ENCODE measurements at places on chromosomes 6 and 20. TPM values are rescaled to one million over a fixed set of nuclear protein-coding genes. Genes with fewer than 3 reads are reported as not detected.

DNA sequence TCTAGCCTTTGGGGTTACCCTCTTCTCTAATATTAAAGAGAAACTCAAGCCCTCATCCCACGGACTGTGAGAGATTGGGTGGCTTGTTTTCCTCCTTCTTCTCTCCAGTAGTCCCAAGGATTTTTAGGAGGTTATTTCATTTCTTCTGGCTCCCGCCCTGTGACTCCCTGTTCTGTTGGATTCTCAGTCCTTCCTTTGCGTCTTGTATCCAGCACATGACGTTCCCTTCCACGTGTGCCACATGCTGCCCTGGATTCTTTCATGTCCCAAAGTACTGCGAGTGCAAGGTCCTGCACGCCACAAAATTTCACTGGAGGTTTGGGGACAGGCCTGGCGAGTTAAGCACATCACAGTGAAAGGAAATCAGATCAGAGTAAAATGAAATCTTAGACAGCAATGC, 213.4 kb downstream of the PACRG start:
- DNase-seq = no peak
- H3K27ac ChIP-seq = no peak overlapping the region
- H3K4me1 ChIP-seq = peaks cover 17% of the 10 kb centered on the region
- H3K4me3 ChIP-seq = no peak overlapping the region
- H3K27me3 ChIP-seq = no peaks in the 10 kb centered on the region

DNA sequence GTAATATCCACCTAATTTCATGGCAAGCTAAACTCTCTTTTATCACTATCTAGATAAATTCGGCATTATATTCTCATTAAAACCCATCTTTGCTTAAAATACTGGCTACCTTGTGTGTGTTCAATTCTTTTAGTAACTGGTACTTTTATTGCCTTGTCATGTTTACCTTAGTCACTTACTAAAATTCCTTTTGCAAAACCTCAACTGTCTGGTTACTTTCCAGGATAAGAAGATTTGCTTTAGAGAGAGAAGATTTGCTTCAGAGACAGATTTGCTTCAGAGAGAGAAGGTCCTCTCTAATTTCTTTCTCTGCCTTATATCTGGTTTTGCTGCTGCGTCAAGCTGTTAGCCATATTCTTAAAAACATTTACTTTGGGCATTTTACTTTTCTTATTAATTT, 151.5 kb upstream of the MLIP start:
- H3K4me1 ChIP-seq = no peaks in the 10 kb centered on the region
- no peak for DNase-seq

DNA sequence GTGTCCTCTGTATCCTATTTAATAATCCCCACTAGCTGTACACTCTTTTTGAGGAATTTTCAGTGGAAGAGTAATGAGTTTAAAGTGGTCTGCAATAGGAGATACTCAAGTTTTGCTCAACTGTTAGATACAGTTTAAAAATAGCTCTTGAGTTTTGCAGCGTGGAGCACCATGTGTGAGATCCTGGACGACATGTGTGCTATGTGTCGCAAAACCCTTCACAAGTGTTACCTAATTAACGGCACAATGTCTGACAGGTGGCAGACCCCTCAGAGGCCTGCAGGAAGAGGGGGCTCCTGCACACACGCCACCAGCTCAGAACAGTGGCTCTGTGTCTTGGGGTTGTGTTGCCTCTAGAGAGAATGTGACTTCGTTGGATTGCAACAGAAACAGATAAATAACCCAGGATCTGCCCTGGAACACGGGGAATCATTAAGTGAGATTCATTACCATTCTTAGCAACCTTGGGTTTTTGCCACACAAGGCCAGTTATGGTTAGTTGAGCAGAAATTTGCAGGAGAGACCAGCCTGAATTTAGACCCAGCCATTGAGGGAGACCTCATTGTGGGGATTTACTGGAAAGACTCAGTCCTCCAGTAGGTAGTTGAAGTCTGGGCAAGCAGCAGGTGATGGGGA, 73.8 kb downstream of the SASH1 start:
- H3K4me1 ChIP-seq = peaks cover 29% of the 10 kb centered on the region
- H3K4me3 ChIP-seq = no peak overlapping the region
- no peaks in the 10 kb centered on the region for H3K27me3 ChIP-seq
- no peak overlapping the region for H3K27ac ChIP-seq
- no peak for DNase-seq
- peaks cover 10% of the 10 kb centered on the region for H3K36me3 ChIP-seq

GRCh38 chr6:129817332-129817731, 43.8 kb downstream of the TMEM244 start:
- no peaks in the 10 kb centered on the region for H3K36me3 ChIP-seq
- H3K27ac ChIP-seq = no peak overlapping the region
- H3K4me3 ChIP-seq = no peak overlapping the region
- peaks cover 5% of the 10 kb centered on the region for H3K27me3 ChIP-seq

DNA sequence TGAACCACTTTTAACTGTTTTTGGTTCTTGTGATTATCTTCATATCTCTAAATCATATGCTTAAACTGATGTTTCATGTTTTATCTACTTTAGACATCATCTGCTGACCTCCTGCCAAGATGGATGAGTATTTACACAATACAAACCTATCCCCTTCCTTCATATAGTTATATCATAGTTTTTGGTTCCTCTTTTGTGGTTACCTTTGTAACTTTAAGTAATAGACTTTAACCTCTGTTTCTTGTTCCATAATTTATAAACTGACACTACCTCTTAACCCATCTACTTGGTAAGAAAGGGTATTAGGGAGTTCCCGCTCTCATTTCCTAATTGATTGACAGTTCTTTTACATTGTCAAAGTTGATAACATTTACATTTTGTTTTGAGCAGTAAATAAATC, 11.9 kb downstream of the PCMT1 start:
- no peak overlapping the region for H3K27ac ChIP-seq
- no peak for DNase-seq
- no peaks in the 10 kb centered on the region for H3K27me3 ChIP-seq
- H3K36me3 ChIP-seq = peaks cover 13% of the 10 kb centered on the region

DNA sequence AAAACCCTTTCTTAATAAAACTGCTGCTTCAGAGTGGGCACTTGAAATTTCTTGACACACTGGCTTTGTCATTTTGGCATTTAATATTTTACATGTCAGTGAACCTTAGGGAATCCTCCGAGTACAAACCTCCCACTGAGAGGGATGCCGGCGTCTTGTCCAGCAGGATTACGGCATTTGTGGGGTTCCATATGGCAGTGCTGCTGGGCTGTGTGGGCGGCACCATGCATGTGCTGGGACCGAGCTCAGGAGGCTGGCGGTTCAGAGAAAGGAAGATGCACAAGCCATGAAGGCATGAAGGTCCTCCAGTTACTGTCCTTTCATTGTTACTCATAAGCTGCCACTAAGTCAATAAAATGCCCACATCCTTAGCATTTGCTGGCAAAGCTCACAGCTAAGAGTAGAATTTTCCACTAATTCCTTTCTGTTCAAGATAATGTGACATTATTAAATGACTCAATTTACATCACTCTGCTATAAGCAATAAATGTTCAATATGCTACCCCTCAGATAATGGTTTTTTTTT, 61.4 kb downstream of the LY86 start:
- no peak overlapping the region for H3K4me3 ChIP-seq
- H3K27me3 ChIP-seq = no peaks in the 10 kb centered on the region
- no peaks in the 10 kb centered on the region for H3K36me3 ChIP-seq
- no peak for DNase-seq
- H3K27ac ChIP-seq = no peak overlapping the region

GRCh38 chr6:158431560-158431959, 119.3 kb downstream of the TULP4 start:
- no peaks in the 10 kb centered on the region for H3K27me3 ChIP-seq
- DNase-seq = no peak
- peaks cover 24% of the 10 kb centered on the region for H3K36me3 ChIP-seq
- H3K4me3 ChIP-seq = no peak overlapping the region

Gene FAM110A
- 16.8 TPM for total RNA-seq

Measured in neural crest cell (in vitro differentiated cells).